Neural progenitor cell (in vitro differentiated cells): ENCODE measurements at places on chromosomes 5 and 9. TPM values are rescaled to one million over a fixed set of nuclear protein-coding genes. Genes with fewer than 3 reads are reported as not detected.

HSD17B3 gene
- total RNA-seq = not detected in 2 replicates

GNA14 gene
- total RNA-seq = 0.15 TPM in 1 of 2 replicates, not detected in the other

PCDHGA5 gene
- 0.71 and 1.3 TPM in 2 replicates for total RNA-seq

GMCL2 gene
- not detected in 2 replicates for total RNA-seq

FBXL7 gene
- 12.3 and 14.0 TPM in 2 replicates for total RNA-seq

SLC6A19 gene
- total RNA-seq = not detected in 2 replicates

PCDHB4 gene
- total RNA-seq = 1.9 and 2.3 TPM in 2 replicates

FOXD4 gene
- total RNA-seq = 0.12 TPM in 1 of 2 replicates, not detected in the other

ADRB2 gene
- 0.32 and 0.40 TPM in 2 replicates for total RNA-seq

ANKRD34B gene
- total RNA-seq = 0.77 and 2.5 TPM in 2 replicates

SMIM3 gene
- total RNA-seq = 18.4 and 24.6 TPM in 2 replicates

- no peak for DNase-seq
These were observed 8.7 kb downstream of the STK10 start for GRCh38 chr5:172178991-172179989.

GRCh38 chr9:89430995-89431394 is 66.9 kb downstream of the SEMA4D start:
- DNase-seq = no peak

DNA sequence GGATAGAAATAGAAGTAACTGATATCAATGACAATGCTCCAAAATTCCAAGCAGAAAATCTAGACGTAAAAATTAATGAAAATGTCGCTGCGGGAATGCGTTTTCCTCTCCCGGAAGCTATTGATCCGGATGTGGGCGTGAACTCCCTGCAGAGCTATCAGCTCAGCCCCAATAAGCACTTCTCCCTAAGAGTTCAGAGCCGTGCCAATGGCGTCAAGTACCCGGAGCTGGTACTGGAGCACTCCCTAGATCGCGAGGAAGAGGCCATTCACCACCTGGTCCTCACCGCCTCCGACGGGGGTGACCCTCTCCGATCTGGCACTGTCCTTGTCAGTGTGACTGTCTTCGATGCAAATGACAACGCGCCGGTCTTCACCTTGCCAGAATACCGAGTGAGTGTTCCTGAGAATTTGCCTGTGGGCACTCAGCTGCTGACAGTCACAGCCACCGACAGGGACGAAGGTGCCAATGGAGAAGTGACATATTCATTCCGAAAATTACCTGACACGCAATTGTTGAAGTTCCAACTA is 818 bp downstream of the PCDHGA10 start:
- no peak for DNase-seq

GRCh38 chr5:180205916-180206315 is 3.1 kb downstream of the RASGEF1C start:
- no peak for DNase-seq

GRCh38 chr5:102596113-102596512 is 97.3 kb upstream of the SLCO6A1 start:
- DNase-seq = no peak

GRCh38 chr9:131658377-131659129 is 81.3 kb downstream of the RAPGEF1 start:
- no peak for DNase-seq

DNA sequence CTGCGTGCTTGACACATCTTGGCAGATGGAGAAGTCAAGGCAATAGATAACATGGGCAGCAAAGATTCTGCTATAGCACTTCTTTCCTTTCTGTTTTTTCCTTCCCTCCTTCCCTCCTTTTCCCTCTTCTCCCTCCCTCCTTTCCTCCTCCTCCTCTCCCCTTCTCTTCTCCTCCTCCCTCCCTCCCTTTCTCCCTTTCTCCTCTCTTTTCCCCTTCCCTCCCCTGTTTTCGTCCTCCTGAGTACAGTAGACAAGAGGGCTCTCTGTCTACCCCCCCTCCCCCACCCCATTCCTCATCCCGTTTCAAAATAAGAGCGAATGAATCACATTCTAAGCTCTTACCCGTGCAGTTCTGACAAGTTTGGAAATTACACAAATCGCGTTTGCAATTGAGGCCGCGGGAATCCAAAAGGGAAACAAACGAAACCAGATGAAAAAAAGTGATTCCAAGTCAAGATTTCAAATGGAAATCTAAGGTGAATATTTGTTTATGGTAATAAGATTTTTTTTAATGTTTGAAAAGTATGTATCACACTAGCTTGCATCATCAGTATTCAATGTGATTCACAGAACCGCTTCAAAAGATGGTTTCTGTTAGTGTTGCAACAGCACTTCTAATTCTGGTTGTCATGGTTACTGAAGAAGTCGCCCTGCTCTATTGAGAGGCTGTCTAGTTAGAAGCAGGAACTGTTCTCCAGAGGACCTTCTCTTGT is 1.3 kb downstream of the NIM1K start:
- DNase-seq = peak; percentile 56

DNA sequence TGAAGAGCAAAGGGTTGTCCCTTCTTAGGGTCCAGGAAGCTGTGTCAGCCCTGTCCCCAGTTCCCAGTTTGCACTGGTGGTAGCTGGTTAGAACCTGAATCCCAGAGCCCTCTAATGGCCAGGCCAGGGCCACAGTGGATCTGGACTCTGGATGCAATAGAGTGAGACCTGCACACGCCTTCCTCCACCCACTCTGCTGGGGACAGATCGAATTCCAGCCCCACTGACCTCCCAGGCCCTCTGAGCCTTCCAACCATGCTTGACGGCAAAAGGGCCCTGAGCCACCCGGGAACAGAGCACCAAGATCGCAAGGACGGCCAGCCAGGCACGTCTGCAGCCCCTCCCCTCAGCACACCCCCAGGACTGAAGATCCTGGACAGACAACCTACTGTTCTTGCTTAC is 23.7 kb downstream of the NAIF1 start:
- peak; percentile 25 for DNase-seq

DNA sequence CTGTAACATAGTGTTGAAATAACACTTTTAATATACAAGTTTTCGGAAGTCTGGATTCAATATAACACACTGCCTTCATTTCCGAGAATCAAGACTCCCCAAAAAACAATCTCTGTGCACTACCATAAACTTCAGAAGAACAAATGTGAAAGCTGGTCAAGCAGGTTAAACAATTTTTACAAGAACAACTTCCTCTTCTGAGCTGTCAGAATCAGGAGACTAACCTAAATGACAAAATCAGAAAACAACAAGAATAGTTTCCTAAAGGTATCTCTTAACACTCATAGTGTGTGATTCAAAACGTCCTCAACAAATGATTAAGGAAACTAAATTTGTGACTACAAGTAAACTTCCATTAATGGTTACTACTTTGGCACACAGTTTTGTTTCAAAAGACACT is 11.6 kb downstream of the C9orf72 start:
- DNase-seq = no peak

DNA sequence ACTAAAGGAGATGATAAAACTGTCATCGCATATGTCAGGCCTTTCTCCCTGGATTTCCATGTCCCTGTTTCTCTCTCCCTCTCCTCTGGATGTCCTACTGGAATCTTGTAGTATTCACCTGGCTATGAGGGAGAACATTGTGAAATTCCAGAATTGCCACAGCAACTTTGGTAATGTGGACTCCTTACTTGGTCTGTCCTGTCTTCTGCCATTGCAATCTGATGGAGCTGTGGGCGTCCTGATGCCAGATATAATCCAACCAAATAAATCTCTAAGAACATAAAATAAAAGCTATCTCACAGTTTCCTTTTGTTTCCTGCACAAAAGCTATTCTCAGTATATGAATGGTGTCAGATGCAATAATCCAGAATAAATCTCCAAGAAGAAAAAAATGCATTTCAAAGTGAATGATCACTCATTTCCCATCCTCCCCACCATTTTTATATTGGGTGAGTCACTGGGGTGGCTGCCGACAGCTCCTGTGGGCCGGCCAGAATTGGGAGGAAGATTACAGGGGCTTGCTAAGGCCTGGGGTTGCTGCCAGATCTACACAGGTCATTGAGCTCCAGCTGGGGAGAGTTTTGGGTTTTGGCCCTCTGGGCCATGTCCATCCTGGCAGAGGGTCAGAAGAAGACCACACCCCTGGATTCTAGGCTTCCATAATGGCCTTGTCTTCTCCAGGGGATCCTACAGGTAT is 160.7 kb upstream of the PITX1 start:
- DNase-seq = no peak

DNA sequence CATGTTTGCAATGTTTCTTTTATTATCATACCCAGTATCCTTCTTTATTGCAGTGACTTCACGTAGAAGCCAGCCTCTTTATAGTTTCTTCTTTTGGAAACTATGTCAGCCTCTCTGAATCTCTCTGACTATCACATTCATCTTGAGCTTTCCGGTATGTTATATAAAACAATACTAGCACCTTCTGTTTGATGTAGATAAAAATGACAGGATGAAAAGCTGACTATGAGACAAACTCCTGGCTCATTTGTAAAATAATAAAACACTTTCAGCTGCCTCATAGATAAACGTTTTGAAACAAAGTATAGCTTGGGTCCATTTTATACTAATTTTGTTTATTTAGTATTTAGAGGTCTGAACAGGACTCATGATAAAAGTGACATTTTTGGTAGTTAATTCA is 1145.4 kb upstream of the NUDT12 start:
- no peak for DNase-seq

GRCh38 chr9:16386827-16387077 is 483.7 kb downstream of the BNC2 start:
- no peak for DNase-seq
